ENCODE measurements at places on chromosomes 7 and 10.

GRCh38 chr7:129502708-129503685 is 666 bp downstream of the SMKR1 start:
- no peak for DNase-seq

DNA sequence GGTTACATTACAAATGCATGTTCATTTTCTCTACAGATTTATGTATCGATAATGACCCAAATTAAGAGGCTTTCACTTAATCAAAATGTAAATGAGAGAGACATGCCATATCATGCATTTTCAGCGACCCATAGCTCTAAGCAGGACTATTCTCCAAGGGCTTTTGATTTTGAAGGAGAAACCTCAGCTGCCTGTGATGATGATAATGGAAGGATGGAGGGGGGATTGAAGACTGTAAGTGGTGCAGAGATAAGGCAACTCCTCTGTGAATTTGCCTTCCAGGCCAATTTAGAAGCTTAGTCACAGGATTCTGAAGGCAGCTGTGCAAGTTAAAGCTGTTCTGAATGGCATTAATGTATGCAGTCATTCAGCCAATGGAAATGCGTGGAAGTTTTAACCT is 8.3 kb downstream of the VSTM2A start:
- no peak for DNase-seq

- DNase-seq, result no peak
These were observed 7.5 kb upstream of the KLF14 start for GRCh38 chr7:130741331-130741995.

GRCh38 chr7:129435414-129435829 is 1.2 kb downstream of the STRIP2 start:
- peak; percentile 6 for DNase-seq

DNA sequence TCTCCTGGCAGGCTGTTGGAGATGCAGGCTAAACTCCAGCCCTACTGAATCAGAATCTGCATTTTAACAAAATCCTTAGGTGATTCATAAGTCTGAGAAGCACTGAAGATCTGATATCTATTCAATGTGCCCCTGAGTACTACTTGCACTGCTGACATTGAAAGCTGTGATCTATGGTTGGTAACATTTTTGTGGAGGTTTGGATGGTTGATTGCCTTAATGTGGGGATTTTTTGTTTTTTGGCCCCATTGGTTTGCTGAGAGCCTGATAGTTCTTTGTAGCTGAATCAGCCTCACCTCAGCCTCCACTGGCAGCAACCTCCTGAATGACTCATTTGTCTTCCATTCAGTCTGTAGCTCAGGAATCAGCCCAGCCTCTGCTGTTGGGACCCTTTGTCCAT is 14.7 kb upstream of the LRRN3 start:
- DNase-seq, result peak; percentile 55

- no peak for DNase-seq
These were observed 344.9 kb upstream of the CHRM2 start for GRCh38 chr7:136523571-136523970.

DNA sequence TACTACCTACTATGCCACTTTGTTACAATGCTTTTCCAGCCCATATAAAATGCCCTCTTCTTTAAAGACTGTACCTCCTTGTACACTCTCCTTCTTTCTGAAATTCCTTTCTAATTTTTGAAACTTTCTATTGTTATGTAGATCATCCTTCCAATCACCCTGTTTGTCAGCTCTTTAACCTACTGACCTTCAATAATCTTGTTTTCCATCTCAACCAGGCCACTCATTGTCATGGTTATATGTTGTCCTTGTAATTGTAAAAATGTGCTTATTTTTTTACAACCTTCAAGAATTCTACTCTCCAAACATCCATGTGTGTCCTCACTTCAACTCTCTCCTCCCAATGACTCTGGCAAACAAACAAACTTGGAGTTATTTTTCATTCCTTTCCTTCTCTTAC is 1172.6 kb upstream of the CELF2 start:
- DNase-seq, result no peak

DNA sequence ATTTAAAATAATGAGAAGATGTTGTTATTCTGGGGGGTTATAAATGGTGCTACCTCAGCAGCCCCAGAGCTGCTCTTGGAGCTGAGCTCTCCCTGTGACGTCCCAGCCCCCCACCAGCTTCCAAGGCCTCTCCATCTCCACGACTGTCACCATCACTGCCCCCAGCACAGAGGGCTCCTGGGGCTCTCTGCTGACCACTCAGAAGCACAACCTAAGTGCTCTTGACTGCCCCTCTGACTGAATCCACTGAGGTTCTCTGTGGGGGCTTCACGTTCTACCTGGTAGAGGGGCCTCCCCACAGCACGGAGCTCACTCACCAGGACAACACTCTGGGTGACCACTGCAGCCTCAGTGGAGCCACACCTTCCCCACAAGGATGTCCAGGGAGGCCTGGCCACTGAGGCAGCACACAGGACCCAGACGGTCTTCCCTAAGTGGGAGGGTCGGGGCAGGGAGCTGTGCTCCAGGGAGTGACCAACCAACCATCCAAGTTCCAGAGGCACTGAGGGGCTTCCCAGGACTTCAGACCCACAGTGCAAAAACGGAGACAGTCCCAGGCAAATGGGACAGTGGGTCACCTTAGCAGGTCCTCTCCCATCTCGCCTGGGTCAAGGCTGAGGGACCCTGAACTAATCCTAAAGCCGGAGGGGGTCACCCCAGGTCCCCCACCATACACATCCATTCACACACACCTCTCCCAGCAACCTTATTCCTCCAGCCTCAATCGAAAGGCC is 121.0 kb upstream of the PPP2R2D start:
- DNase-seq, result no peak

DNA sequence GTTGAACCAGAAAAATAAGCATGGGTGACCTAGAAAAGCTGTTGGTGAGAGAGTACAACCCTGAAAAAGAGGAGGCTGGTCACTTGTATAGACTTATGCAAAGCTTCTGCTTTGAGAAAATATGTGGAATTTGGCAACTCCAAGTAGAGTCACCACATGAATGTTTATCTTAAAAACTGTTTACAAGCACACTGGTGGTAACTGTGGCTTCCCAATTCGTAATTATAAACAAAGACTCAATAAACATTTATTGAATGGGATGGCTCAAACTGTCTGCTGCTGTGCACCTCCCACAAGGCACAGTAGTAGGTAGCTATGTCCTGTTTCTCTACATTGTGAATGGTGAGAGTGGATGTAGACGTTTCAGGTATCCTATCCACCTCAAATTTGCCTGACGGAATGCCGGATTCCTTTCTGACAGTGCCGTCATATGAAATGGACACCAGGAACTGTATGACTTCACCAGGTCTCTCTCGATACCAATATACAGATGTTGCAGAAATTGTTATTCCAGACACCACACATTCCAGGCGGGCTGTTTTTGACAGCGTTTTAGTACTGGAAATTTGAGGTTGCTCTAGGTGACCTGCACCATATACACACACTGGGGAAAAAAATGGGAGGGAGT is 43.4 kb upstream of the TARP start:
- no peak for DNase-seq

DNA sequence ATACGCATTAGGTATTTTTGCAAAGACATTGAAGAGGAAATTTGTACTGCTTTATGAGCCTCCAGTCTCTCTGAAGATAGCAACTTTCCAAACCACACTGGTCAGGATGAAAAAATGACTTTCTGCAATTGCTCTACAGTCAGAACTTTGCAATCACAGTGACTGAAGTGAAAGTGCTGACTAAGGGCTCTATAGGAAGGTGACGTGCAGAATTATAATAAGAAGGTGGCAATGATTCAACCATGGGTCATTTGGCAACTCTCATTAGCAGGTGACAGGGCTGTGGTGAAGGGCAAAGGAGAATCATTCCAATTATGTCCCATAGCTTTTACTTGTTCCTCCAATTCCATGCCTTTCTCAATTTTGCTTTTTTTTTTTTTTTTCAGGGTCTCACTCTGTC is 311.0 kb downstream of the ANKRD30A start:
- no peak for DNase-seq

DNA sequence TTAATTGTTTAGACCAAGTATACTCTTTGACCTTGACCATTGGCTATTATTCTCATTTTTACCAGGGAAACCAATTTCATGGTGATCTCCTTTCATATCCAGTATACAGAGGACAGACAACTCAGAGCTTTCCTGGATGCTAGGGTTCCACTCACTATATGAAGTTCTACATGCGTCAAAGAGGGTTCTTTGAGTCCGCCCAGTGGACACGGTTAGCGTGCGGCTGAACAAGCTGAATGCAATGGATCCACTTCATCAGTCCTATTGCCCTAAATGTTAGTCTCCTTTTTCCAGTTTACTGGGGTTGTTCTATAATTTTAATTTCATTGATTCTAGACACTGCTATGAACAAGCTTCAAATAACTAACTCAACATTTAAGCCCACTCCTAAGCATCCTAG is 162.4 kb upstream of the PCLO start:
- DNase-seq, result no peak

GRCh38 chr10:62733654-62734293 is 70.7 kb upstream of the ADO start:
- peak; percentile 23 for DNase-seq

DNA sequence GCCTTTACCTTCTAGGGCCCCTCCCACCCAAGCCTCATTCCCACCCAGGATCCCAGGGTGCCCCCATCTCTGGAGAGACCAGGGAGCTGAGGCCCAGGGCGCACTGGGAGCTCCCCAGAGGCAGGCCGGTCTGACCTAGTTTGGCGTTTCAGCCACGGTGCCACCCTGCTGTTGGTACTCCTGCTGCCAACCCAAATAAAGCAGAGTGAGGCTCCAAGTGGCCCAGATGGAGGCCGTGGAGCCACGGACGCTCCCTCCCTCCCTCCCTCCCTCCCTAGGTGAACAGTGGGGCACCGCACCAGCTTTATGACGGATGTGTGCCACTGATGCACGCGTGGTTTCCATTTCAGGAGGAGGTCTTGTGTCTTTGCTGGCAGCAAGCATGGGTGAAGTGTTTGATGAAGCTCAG is 1.8 kb downstream of the INPP5A start:
- peak; percentile 71 for DNase-seq

GRCh38 chr10:45279682-45280081 is 35.7 kb downstream of the OR13A1 start:
- no peak for DNase-seq

DNA sequence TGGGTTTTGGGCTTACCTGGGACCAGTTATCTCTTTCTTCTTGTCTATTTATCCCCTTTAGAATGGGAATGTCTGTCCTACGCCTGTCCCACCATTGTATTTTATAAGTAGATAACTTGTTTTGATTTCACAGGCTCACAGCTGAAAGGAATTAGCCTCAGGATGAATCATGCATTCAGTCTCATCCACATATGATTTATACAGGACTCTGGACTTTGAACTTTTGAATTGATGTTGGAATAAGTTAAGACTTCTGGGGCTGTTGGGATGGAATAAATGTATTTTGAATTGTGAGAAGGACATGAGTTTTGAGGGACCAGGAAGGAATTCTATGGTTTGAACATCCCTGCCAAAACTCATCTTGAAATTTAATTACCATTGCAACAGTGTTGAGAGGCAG is 112.6 kb downstream of the AMPH start:
- DNase-seq, result no peak

DNA sequence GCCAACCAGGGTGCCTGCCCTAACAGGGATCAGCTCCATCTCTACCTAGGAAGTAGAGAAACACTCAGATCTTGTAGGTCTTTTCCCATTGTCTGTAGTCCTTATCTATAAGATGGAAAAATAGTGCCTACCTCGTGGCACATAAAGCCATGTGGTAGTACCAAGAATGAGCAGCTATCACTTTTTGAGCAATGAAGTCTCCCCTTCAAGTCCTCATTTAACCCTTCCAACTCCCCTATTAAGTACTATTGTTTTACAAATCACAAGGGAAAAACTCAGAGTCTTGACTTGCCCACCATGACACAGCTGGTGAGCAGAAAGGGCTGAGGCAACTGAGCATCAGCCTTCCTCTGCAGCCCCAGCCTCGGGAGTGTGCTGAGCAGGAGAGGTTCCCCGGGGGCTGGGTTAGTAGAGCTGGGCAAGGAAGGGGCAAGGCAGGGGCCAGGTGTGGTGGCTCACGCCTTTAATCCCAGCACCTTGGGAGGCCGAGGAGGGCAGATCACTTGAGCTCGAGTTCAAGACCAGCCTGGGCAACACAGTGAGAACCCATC is 3.3 kb downstream of the FRAT2 start:
- DNase-seq, result no peak

DNA sequence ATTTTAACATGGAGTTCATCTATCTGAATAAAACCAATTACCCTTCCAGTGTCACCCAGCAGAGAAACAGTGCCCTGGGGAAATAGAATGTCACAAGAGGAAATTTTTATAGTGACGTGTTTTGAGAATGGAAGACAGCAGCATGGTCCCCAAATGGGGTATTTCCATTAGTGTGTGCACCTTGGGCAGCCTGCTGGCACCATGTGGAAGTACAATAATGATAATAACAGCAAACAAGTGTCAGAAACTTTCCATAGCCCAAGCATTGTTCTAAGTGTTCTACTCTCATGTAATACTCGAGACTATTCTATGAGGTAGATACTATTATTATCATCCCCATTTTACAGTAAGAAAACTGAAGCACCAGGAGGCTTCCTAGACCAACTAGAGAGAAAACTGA is 2.2 kb upstream of the PDE1C start:
- DNase-seq, result no peak

GRCh38 chr7:106772655-106773108 is 92.4 kb upstream of the PIK3CG start:
- no peak for DNase-seq

GRCh38 chr7:80392229-80393169 is 119.4 kb downstream of the GNAT3 start:
- DNase-seq, result no peak

- no peak for DNase-seq
These were observed 21.3 kb downstream of the TSPAN15 start for GRCh38 chr10:69472544-69472943.

- DNase-seq, result peak; percentile 44
These were observed 2.4 kb downstream of the TLL2 start for GRCh38 chr10:96511044-96511945.

- DNase-seq, result no peak
These were observed 256.4 kb downstream of the KIAA1217 start for GRCh38 chr10:24465124-24465874.

DNA sequence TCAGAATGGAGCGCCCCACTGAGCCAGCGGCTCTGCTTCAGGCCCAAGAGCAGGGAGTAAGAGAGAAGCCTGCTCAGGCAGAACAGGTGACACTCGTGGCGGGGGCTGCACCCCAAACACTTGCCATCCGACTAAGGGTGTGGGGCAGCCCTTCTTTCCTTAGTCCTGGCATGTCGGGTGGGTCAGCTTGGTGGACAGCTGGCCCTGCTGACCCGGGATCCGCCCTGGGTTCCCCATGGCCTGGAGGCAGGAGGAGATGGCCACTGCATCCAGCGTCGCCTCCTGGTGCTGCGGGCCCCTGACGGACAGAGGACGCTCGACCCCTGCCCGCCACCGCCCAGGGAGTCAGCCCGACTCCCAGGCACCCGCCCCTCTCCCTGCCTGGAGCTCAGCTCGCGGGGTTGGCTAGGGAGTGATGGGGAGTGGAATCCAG is 1.2 kb upstream of the PAOX start:
- no peak for DNase-seq

- no peak for DNase-seq
These were observed 6.7 kb upstream of the PRSS37 start for GRCh38 chr7:141847996-141848395.

DNA sequence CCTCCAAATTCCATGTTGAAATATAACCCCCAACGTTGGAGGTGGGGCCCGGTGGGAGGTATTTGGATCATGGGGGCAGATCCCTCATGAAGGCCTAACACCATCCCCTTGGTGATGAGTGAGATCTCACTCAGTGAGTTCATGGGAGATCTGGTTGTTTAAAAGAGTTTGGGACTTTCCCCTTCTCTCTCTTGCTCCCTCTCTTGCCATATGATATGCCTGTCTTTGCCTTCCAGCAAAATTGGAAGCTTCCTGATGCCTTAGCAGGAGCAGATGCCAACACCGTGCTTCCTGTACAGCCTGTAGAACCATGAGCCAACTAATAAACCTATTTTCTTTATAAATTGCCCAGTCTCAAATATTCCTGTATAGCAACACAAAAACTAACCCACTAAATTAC is 55.7 kb upstream of the CDK1 start:
- no peak for DNase-seq

Data from activated T-cell treated with anti-CD3 and anti-CD28 coated beads, Interleukin-2, amount 50 U/mL, for 72 hours (primary cell).